ENCODE measurements at places on chromosomes 1 and 21.

GRCh38 chr1:30638811-30639210 lies 84.6 kb downstream of the MATN1 start:
- no peak for DNase-seq
- no peaks in the 10 kb centered on the region for H3K4me1 ChIP-seq
- H3K4me3 ChIP-seq, result no peak overlapping the region
- H3K27ac ChIP-seq, result no peak overlapping the region

- H3K27ac ChIP-seq, result no peak overlapping the region
- H3K4me3 ChIP-seq, result no peak overlapping the region
- H3K36me3 ChIP-seq, result no peaks in the 10 kb centered on the region
- no peak for DNase-seq
- H3K27me3 ChIP-seq, result no peaks in the 10 kb centered on the region
- H3K4me1 ChIP-seq, result no peaks in the 10 kb centered on the region
Observed at GRCh38 chr1:223492044-223492443, 98.8 kb downstream of the CCDC185 start.

DNA sequence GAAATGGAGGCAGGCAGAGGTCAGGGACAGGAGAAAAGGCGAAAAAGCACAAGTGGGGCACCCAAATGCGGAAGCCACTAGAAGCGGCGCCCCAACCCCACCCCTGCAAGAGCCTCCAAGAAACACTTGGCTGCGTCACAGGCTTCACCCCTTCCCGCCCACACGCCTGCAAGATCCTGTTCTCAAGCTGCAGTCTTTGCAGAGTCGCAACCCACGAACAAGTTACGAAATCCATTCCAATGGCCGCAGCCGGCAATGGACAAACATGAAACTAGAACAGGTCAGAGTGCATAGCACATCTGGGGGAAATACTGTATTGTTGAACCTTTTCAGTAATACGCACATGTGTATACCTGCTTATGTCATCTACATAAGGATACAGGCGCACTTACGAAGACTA lies 103.6 kb downstream of the PSMG1 start:
- H3K4me3 ChIP-seq, result no peak overlapping the region
- H3K27me3 ChIP-seq, result no peaks in the 10 kb centered on the region
- DNase-seq, result no peak

DNA sequence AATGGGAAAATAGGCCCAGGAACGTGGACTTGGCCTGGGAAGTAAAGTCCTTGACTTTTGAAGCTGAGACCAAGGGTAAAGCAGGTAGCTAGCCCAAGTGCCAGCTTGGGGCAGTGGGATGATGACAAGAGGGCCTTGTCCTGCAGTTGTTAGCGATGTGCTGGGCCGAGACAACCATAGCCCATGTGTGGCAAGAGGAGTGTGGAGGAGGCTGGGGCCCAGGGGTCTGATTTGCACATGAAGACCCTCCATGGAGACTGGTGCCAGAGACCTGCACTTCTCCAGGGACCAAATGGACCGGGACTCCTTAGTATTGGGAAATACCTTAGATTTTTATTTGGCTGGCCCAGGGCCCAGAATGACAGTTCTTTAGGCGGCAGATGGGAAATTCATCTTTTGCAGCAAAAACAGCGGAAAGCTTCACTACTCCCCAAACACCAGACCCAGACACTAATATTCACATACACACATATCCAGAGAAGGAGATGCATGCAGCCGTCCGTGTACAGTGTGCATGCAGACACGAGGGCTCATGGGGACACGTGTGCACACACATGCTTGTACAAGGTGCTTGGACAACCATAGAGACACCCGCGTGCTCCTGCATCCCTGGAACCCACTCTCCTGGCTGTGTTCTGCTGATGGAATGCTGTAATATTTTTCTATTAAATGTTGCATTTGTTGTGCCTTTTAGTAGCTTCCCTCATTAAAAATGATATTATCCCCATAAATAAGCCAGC lies 78.1 kb upstream of the CSF3R start:
- H3K36me3 ChIP-seq, result no peaks in the 10 kb centered on the region
- no peak for DNase-seq
- H3K27ac ChIP-seq, result no peak overlapping the region
- no peaks in the 10 kb centered on the region for H3K27me3 ChIP-seq
- no peaks in the 10 kb centered on the region for H3K4me1 ChIP-seq
- no peak overlapping the region for H3K4me3 ChIP-seq

DNA sequence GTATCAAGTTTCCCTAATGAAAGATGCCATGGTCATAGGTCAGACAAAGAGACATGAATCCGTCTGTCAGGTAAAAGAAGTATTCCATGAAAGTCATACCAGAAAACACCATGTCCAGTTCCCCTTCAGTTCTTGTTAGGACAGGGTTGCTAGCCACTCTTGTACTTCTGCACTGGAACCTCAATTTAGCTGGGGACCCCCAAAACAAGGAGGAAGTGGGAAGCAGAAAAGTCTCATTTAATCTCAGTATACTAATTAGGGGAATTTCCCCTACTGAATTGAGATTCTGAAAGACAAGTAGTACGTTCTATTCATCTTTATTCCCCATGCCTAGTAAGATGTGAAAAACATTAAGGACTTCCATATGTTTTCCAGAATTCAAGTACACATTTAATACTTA lies 1289.9 kb upstream of the B3GALT2 start:
- H3K36me3 ChIP-seq, result no peaks in the 10 kb centered on the region
- H3K4me1 ChIP-seq, result peaks cover 2% of the 10 kb centered on the region
- DNase-seq, result no peak
- H3K4me3 ChIP-seq, result no peak overlapping the region
- no peaks in the 10 kb centered on the region for H3K27me3 ChIP-seq
- no peak overlapping the region for H3K27ac ChIP-seq

GRCh38 chr1:204292740-204293139 lies 67.0 kb downstream of the PLEKHA6 start:
- no peaks in the 10 kb centered on the region for H3K36me3 ChIP-seq
- no peak overlapping the region for H3K4me3 ChIP-seq
- DNase-seq, result no peak
- peaks cover 28% of the 10 kb centered on the region for H3K4me1 ChIP-seq

GRCh38 chr1:202857136-202857610 lies 31.8 kb downstream of the RABIF start:
- no peak overlapping the region for H3K4me3 ChIP-seq
- no peak overlapping the region for H3K27ac ChIP-seq
- no peak for DNase-seq
- H3K36me3 ChIP-seq, result peaks cover 41% of the 10 kb centered on the region
- H3K4me1 ChIP-seq, result no peaks in the 10 kb centered on the region

- peaks cover 100% of the 10 kb centered on the region for H3K36me3 ChIP-seq
- no peaks in the 10 kb centered on the region for H3K4me1 ChIP-seq
- no peaks in the 10 kb centered on the region for H3K27me3 ChIP-seq
- no peak overlapping the region for H3K4me3 ChIP-seq
- no peak for DNase-seq
Observed at GRCh38 chr1:160219062-160219929, 14.1 kb downstream of the PEA15 start.

DNA sequence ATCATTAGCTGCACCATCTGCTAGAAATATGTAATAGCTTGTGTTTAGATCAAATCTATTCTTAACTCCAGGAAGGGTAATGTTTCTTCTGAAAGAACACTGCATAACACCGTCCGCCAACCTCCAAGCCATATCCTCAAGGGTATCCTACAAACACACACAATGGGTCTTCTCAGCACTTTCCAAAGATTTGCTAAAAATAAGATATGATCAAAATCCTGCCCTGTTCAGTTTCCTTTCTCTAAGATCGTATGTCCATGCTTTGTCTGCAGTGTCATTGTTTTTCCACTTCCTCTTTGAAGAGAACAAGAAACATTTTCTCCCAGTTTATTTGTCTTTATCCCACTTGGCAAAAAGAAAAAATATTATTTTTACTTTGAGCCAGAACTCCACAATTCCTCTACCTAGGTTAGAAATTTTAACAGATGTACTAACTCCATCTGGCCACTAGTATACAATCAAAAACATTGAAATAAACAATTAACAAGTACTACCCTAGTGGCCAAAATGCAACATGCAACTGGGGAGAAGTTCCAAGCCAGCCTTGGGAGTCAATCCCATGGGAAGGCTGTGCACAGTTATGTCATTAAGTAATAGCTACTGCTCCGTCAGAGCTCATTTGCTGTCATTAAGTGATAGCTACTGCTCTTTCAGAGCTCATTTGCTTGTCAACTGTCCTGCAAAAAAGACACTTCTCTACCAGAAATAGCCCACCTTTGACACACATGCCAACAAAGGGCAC lies 37.8 kb downstream of the FRRS1 start:
- no peak for DNase-seq
- no peaks in the 10 kb centered on the region for H3K27me3 ChIP-seq
- H3K36me3 ChIP-seq, result peaks cover 3% of the 10 kb centered on the region
- no peak overlapping the region for H3K27ac ChIP-seq
- peaks cover 11% of the 10 kb centered on the region for H3K4me1 ChIP-seq

DNA sequence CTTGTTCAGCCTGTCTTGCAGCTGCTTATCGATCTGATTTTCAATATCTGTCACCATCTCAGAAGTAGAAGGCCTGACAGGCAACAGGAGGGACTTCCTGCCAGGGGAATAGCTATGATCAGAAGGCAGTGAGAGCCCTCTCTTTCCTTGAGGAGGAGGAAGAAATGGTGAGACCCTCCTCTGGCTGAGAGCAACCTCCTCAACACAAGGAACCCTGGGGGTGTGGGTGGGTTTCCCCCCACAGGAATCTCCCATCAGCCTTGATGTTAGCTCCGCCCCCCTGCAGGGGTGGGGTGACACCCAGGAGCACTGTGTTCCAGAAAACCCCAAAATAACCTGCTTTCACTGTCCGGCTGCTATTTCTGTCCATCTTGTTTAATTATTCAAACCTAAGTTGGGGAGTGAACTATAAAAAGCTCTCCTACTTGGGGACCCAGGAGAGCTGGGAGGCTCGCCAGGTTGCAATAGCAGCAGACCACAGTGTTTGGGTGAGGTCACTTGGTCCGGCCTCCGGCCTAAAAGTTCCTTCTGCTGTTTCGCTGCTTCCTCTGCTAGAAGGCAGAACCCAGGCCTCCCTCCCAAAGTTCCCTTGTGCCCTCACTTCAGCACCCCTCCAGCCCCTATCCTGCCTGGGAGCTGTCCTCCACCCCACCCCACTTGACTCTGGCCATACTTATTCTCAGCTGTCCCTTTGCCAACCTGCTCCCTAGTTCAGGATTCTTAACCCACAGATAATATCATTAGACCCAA lies 7.8 kb upstream of the MEF2D start:
- H3K4me3 ChIP-seq, result no peak overlapping the region
- H3K27ac ChIP-seq, result no peak overlapping the region
- peaks cover 11% of the 10 kb centered on the region for H3K4me1 ChIP-seq
- H3K36me3 ChIP-seq, result no peaks in the 10 kb centered on the region

DNA sequence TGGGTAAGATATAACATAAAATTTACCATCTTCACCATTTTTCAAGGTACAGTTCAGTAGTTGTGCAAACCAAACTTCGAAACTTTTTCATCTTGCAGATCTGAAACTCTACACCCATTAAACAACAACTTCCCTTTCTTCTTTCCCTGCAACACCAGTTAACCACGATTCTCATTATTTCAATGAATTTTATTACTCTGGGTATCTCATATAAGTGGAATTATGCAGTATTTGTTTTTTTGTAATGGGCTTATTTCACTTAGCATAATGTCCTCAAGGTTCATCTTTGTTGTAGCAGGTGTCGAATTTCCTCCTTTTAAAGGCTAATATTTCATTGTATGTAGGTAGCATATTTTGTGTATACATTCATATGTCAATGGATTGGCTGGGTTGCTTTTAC lies 146.1 kb downstream of the SPATA46 start:
- H3K4me1 ChIP-seq, result peaks cover 12% of the 10 kb centered on the region
- DNase-seq, result no peak
- H3K4me3 ChIP-seq, result no peak overlapping the region
- no peaks in the 10 kb centered on the region for H3K36me3 ChIP-seq
- no peak overlapping the region for H3K27ac ChIP-seq
- no peaks in the 10 kb centered on the region for H3K27me3 ChIP-seq

GRCh38 chr21:41764558-41765419 lies 2.1 kb downstream of the RIPK4 start:
- no peak overlapping the region for H3K27ac ChIP-seq
- peaks cover 25% of the 10 kb centered on the region for H3K4me1 ChIP-seq
- H3K4me3 ChIP-seq, result no peak overlapping the region
- DNase-seq, result no peak
- H3K36me3 ChIP-seq, result no peaks in the 10 kb centered on the region

- no peaks in the 10 kb centered on the region for H3K27me3 ChIP-seq
- peaks cover 9% of the 10 kb centered on the region for H3K4me1 ChIP-seq
- DNase-seq, result no peak
- H3K36me3 ChIP-seq, result no peaks in the 10 kb centered on the region
Observed at GRCh38 chr1:178969226-178969987, 56.3 kb upstream of the FAM20B start.

GRCh38 chr1:45365051-45365450 lies 24.8 kb upstream of the MUTYH start:
- H3K27me3 ChIP-seq, result peaks cover 16% of the 10 kb centered on the region
- no peak overlapping the region for H3K27ac ChIP-seq
- H3K36me3 ChIP-seq, result no peaks in the 10 kb centered on the region

- no peaks in the 10 kb centered on the region for H3K27me3 ChIP-seq
- DNase-seq, result no peak
- no peak overlapping the region for H3K4me3 ChIP-seq
- peaks cover 29% of the 10 kb centered on the region for H3K36me3 ChIP-seq
- no peaks in the 10 kb centered on the region for H3K4me1 ChIP-seq
Observed at GRCh38 chr1:33277488-33278084, 21.3 kb downstream of the ZNF362 start.

DNA sequence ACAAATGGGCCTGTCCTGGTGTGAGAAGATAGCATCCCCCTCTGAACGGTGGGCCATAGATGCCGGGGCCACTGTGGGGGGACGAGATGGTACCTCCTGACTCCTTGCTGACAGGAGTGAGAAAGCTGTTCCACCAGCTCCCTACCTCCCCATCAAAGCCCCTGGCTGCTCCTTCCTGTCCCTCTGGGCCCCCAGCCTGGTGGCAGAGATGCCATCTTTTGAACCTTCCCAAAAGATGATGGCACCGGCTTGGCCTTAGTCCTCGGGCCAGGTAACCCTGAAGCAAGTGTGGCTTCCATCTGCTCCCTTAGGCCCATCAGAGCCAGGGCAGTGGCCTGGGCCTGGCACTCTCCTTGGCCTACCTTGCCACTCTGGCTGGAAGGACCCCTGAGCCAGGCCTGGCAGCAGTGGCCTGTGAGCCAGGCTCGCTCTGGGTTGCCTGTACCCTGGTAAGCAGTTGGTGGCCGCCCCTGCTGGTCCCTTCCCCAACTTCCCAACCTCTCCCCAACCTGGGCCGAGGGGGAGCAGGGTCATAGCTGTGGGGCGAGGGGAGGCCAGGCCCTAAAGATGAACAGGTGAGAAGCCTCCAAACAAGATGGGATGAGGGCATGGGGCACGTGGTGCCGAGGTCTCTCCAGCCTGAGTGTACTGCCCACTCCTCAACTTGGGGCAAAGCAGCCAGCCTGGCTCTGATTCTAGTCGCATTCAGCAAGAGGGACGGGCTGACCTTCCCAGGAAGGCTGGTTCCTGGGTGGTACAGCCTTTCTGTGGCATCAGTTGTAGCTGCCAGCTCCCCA lies 34.7 kb downstream of the ZBTB17 start:
- no peak for DNase-seq
- H3K27me3 ChIP-seq, result no peaks in the 10 kb centered on the region
- H3K27ac ChIP-seq, result no peak overlapping the region
- no peaks in the 10 kb centered on the region for H3K4me1 ChIP-seq
- H3K36me3 ChIP-seq, result peaks cover 68% of the 10 kb centered on the region

Measured in neuronal stem cell (in vitro differentiated cells).